OCI-LY7 (cell line): ENCODE measurements at places on chromosomes 4 and X. TPM values are rescaled to one million over a fixed set of nuclear protein-coding genes. Genes with fewer than 3 reads are reported as not detected.
A peak's percentile ranks its signal among the peaks of the same experiment; 100 is the strongest.

- peak; percentile 54 for DNase-seq
Measured at GRCh38 chrX:16695079-16695676, 17.3 kb downstream of the CTPS2 start.

DNA sequence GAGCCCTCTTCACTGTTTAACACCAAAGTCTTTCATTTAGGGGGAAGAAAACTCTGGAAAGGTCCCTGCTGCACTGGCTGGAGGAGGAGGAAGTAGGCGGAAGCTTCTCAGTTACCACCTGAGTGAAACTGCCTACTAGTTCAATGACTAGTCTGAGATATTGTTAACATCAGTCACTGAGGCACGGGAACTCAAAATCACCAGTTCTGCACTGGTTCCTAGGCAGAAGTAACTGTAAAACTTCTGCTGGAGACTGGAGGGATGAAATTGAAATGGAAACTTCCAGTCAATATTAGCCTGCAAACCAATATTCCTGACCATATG, 178.3 kb downstream of the SNCA start:
- DNase-seq: no peak

DNA sequence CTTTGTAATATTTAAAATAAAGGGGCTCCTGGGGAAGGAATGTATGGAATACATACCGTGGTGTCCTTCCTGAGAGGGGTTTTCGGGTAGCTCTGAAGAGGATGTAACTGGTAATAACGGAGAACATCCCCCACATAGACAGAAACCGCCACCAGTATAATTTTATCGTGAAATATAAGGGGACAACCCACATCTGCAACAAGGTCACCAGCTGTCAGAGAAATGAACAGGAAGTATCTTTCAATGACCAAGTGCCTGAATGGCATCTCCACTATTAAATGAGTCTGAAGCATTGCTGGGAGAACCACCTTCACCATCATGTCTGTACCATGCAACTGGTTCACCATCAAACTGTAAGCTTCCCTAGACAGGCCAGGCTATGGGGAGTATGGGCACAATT, 31.7 kb downstream of the RNF175 start:
- peak; percentile 17 for DNase-seq

GRCh38 chrX:136193771-136194170, 46.4 kb downstream of the FHL1 start:
- DNase-seq: no peak

DNA sequence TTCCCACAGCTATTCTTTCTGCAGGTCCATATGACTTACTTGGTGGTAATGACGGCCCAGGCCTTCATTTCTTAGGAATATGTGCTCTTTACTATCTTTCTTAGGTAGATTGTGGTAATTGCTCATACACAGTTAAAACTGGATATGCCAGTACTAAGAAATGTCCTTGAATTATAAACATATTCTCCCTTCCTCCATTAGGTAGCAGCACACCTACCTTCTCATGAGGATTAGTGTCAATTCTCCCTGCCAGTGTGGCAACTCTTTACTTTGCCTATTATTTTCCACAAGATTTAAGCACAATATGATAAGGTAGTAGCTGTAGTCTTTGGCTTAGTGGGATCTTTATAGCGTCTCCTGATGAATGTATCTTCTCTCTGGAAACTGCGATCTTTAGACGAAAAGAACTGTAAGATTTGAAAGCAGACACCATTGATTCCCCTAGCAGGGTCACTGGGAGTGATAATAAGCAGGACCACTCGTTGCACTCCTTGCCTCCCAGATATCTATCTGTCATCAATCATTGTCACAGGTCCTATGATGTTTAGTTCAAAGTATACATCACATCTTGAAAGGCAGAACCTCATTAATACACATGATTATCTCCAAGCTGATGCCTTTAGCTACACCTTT, 1240.7 kb downstream of the C4orf33 start:
- peak; percentile 60 for DNase-seq

DNA sequence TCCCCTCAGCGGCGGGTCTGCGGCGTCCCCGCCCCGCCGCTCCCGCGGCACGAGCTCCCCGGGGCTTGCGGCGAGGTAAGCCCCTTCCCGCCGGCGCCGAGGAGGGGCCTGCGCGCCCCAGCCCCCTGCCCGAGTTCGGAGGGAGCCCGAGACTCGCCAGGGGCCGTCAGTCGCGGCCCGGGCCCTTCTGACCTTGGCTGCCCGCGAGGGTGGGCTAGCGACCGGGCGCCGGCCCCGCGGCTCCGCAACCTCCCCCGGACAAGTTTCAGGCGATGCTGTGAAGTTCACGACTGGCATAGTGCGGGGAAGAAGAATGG, 554 bp downstream of the CDKL5 start:
- DNase-seq: no peak

DNA sequence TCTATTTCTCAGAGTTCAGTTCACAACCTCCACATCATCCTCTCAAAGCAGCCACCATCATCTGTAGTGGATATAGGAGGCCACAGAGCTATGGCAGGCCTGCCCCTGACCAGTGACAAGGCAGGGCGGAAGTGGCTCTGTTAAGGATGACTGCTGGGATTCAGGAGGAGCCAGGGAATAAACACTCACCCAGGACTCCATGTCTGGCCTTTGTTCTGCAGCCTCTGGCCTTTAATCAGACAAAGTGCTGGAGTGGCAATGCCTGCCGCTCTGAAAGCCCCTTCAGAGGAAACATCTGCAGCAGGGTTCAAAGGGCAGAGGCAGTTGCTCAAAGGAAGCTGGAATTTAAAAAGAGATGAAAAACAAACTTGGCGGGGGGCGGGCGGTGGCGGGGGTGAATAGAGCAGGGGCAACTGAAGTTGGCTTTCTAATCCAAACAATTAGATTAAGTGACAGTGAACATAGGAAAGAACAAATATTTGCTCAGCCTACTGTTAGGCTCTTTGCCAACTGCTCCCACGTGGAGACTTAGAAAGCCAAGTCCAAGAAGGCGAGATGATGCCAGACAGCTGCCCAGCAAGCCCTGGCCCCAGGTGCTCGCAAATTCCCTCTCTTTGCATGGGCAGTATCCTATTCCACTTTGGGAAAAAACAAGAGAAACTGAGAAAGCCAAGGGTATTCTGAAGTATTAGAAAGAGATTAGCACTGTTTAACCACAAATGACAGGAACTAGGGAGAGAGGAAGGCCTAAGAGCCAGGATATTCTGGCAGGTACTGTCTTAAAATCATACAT, 5.5 kb downstream of the MPP1 start:
- DNase-seq: no peak

DNA sequence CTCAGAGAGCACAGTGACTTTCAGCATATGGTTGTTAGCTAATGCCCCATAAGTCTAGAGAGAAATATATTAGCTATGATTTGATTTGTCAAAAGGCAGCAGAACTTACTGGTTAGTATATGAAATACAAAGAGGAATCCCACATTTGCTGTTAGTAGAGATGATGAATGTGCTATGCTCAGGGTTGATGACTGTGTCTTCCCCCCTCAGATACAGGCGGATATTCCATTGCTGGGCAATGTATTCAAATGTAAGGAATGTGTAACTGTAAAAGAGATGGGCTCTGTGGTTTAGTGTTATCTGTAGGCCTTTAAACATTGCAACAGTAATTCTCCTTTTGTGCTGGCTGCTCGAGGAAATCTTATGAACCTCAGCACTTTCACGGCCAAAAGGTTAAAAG, 528.9 kb upstream of the ARX start:
- DNase-seq: no peak

DNA sequence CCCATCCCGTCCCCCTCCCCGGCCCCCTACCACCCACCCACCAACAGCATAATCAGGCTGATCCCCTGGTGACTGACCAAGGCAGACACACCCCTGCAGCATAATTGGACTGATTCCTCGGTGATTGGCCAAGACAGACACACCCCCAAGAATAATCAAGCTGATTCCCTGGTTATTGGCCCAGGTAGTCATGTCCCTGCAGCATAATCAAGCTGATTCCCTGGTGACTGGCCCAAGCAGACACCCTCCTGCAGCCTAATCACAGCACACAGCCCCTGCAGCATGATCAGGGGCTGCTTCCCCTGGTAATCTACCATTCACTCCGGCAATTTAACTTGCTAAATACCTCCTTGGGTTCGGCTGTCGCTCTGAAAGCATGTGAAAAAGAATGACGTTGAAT, 47.5 kb upstream of the STS start:
- no peak for DNase-seq

DNA sequence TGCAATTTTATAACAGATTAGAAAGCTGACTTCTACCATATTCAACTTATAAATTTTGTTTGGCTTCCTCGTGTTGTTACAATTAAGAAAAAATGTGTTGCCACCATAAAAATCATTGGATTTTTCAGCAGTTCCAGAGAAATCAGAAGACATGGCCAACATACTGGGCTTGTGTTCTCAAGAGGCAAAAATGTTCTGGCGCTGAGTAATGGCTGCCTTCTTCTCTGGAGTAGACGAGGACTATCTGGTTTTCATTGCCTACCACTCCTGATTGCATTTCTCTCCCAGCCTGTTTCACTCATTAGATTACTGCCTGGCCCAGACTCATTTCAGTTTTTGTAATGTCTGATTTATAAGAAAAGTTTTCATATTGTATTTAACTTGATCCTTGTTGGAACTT, 122.3 kb downstream of the ARHGAP10 start:
- no peak for DNase-seq

DNA sequence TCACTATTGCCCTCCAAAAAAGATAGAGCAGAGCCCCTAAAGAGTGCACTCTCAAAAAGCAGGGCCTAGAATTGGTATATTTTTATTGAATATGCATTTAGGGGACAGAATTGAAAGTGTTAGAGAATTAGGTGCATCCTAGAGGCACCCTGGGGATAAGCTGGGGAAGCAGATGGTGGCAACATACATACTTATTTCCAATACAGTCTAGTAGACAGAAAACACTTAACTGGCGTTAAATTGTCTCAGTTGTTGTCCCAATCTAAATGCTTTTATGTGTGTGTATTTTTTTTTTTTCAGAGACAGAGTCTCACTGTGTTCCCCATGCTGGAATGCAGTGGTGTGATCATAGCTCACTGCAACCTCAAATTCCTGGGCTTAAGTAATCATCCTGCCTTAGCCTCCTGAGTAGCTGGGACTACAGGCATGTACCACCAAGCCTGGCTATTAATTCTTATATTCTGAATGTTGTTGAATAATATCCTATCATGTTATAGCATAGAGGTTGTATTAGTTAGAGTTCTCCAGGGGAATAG, 481.8 kb downstream of the GRXCR1 start:
- no peak for DNase-seq

DNA sequence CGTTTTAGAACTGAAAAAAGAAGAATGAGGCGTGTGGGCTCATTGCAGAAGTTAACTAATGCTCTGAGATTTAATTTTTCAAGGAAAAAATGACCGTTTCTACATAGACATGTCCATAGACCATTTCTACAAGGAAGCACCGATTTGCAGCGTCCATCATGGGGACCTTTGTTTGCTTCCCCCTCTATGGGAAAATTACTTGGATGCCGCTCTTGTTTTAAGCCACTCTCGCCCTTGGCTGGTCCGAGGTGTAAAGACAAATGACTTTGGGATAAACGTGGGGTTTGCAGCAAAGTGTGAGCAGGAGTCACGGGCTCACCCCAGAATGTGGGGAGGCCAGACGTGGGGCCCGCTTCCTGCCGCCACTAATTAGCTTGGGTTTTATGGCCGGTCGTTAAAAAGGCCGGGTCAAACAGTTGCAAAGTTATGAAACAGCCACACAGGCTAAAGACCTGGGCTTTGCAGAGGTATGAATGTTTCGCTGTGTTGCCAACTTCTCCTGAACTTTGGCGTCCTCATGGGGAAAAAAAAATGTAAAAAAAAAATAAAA, 235.9 kb downstream of the SHOX start:
- no peak for DNase-seq

DNA sequence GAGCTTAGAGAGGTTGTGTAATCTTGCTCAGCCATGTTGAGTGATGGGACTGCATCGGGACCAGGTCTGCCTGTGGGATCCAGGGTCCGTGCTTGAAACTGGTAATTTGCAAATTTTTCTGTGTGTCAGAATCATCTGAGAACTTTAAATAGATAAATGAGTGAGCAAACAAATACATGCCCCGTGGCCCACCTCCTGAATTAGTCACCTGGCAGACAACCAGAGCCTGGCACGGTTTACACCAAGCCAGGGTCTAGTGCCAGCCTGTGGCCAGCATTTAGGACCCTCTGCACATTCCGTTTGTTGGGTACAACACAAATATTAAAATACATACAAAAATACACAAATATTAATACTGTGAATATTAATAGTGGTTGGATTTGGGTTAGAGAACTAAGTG, 90.6 kb upstream of the STOX2 start:
- DNase-seq: no peak

DNA sequence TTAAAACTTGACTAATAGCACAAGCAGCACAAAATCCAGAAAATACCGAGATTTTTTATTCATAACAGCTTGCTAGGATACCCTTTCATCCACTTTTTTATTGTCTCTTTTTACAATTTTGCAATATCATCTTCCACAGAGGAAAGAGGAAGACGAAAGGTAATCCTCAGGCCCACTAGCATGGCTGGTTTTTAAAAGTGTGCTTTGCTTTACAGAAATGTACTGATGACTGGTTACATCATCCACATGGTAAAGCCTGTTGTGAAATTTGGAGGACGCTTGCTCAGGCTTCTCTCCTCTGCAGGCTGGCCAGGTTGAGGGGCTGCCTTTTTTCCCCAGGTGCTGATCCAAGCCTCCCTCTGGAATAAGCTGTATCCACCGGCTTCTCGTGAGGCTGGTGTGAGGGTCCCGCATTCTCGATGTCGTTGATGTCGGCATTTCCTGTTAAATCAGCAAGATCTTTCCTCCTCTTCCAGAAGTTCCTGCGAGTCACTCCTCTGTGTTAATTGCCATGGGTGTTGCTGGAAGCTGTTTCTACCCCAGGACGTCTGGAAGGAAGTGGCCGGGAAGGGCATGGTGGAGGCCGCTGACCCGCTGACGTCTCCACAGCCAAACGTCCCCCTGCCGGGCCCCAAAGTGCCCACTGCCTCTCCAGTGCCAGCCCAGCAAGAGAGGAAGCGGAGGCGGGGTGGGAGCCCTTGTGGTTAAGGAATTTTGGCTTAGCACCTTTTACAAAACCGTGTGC, 5.8 kb upstream of the DGKQ start:
- DNase-seq: no peak

DNA sequence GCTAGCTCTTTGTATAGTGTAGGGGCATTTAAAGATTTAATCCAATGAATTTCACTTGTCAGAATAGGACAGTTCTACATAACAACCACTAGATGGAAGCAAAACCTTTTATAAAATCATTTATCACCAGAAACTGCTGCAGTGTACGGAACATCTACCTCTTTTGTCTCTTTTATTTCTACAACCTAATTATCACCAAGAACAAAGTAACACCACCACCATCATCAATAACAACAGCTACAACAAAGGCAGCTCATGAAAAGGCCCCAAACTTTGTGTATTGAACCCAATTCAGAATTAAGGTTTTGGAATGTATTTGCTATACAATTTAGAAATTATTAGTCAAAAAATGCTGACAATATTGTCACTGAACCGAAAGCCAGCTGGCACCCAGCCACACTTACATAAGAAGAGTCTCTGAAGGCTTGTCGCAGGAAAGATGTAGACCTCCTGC, 260.9 kb upstream of the RPS6KA3 start:
- peak; percentile 28 for DNase-seq

FAM184B gene
- total RNA-seq: not detected in 2 replicates

G3BP2 gene
- total RNA-seq: 137 and 147 TPM in 2 replicates

GYPB gene
- not detected in 2 replicates for total RNA-seq

RBM47 gene
- 12.0 and 14.2 TPM in 2 replicates for total RNA-seq

RHOXF2B gene
- not detected in 2 replicates for total RNA-seq

P2RY8 gene
- total RNA-seq: 122 and 149 TPM in 2 replicates
